ENCODE measurements at places on chromosomes 5 and 9.

GRCh38 chr5:84384604-84385575 lies at the start of gene EDIL3:
Gene EDIL3, minus strand, starts transcription at chr5:84384880. Its CDS starts 506 bp downstream, at chr5:84384374.
- no peak for DNase-seq

DNA sequence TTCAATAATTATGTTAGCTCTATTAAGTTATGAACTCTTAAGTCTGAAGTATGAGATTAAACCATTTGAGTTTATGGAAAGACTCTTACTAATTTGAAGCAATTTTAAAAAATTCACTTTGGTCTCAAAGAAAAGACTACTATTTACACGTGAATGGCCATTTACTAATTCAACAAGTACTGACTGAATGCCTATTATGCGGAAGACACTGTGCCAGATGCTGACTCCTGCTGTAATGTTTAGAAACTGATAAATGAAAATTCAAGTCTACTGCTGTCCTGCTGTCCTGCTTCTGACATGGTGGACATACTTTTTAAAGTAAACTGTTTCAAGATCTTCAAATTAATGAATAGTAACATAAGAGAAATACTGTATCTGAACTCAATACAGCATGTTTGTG lies 116.2 kb downstream of the MPDZ start:
- DNase-seq: no peak

GRCh38 chr9:700365-701282 lies 140.9 kb upstream of the DMRT1 start:
- DNase-seq: no peak

DNA sequence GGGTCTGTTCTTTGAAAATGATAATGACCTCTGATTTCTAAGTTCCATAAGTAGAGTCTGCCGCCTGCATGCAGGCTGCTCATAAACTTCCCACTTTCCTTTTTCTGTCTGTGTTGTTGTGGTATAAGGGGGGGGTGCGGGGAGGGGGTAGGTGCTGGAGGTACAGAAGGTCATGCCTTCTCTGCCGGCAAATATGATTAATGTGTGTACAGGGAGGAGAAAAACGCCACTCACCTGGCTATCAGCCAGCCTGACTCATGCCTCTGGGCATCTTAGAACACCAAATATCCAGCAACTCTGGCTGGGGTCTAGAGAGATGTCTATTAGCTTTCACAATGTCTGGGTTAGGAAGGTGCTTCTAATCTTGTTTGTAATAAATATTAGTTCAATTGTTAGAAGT lies 128.3 kb downstream of the EFNA5 start:
- no peak for DNase-seq

DNA sequence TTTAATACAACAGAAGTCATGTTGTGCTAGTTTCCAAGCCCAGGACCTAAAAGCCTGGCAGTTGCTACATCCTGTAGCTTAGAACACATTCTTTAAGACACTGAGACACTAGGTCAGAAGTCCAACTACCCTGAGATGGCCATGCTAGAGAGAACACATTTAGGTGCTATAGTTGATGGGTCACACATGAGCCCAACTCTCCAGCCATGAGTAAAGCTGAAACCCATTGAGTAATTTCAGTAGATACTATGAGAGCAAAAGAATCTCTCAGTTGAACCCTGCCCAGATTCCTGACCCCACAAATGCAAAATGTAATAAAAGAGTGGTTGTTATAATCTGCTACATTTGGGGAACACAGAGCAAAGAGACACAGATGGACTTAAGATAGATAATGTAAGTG lies 164.4 kb downstream of the SEMA5A start:
- no peak for DNase-seq

DNA sequence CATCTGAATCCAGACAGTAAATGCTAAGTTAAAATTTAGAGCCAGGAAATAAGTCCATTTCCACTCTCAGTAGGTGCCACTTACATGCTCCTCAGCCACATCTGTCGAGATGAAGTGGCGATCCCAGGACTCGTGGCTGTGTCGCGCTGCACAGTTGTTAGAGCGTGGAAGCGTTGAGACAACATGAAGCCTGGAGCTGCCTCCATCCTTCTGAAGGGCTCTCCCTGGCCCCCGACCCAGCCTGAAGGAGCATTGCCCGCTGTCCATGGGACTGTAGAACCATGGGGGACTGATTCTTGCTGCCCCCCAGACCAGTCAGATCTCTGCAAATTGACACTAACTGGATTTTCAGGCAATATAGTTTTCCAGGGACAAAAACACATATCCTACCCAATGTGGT lies 58.9 kb downstream of the IRX1 start:
- DNase-seq: no peak

- no peak for DNase-seq
Observed at GRCh38 chr5:143220748-143221251, 182.7 kb downstream of the NR3C1 start.

DNA sequence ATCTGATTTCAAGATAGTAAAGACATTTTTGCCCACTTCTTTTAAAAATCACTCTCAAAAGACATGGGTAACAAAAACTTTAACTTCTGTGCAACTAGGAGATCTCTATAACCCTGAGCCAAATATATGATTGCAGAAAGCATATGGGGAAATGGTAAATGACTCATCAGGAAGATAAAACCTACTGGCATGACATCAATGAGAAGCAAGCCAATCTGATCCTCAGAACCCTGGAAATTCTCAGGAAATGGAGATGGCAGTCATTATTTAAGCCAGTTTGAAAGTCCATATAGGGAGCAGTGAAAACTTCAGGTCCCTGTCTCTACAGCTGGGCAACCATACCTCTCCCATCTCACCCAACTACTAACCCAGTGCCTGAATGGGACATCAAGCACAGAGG lies 249.7 kb upstream of the NREP start:
- DNase-seq: no peak

- DNase-seq: no peak
Observed at GRCh38 chr5:139025651-139026050, 150.5 kb upstream of the LRRTM2 start.

GRCh38 chr5:57004800-57005199 lies 52.9 kb upstream of the MIER3 start:
- no peak for DNase-seq

GRCh38 chr5:95949810-95950209 lies 11.8 kb downstream of the ELL2 start:
- no peak for DNase-seq

GRCh38 chr9:136052472-136052880 lies 42.6 kb downstream of the NACC2 start:
- no peak for DNase-seq

GRCh38 chr5:78649861-78650496 lies 1.4 kb upstream of the LHFPL2 start:
- no peak for DNase-seq

DNA sequence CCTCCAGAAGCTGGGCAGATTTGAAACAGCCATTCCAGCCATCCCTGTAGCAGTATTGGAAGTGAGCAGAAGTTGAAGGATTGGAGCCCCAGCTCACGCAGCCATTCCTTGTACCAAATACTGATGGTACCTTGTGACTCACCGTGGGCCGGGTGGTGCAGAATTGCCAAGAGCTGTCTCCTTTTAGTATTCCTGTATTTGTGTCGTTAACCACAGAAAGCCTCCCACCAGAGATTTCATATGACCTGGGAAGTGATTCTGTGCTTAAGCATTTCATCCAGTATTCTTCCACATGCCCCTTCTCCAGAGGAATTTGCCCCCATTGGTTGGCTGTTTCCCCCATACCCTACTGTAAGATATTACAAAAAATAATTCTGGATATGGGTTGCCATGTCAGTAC lies 17.7 kb upstream of the TLX3 start:
- no peak for DNase-seq

- no peak for DNase-seq
Observed at GRCh38 chr9:69829484-69829883, 8.9 kb downstream of the CFAP95 start.

GRCh38 chr5:175701797-175702196 lies 43.9 kb downstream of the HRH2 start:
- DNase-seq: no peak

GRCh38 chr5:41346609-41347008 lies 133.3 kb upstream of the C6 start:
- DNase-seq: no peak

GRCh38 chr5:142248853-142249462 lies 75.9 kb downstream of the SPRY4 start:
- no peak for DNase-seq

- no peak for DNase-seq
Observed at GRCh38 chr5:176394881-176395675, 6.5 kb downstream of the HIGD2A start.

DNA sequence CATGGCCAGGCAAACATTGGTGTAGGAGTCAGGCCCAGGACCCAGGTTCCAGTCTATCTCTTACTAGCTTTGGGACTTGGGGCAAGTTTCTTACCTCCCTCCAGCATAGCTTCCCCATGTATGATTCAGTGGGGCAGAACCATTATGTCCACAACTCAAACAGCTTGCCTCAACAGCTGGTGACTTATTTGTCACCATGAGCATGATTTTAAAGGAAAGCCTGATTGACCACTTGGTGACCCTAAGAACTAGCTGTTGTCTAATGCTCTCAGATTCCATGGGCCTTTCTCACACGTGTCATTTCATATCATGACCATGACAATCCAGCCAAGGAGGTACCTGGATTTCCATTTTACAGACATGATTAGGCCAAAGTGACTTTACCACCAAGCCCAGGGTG lies 126.4 kb downstream of the TTLL11 start:
- DNase-seq: no peak

DNA sequence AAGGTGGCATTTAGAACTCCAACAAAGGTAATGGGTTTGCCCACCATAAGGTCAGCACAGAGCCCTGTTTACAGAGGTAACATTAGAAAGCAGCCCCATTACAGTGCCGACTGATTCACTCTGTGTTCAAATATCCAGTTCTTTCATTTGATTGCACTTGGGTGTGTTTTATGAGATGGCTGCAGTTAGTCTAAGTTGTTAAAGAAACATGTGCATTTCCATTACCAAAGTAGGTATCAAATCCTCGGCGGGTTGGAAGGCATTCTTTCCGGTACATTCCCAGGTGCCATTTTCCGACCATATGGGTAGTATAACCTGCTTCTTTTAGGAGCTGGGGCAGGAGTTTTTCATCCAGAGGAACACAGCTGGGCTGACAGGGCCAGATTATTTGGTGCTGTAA lies 16.3 kb downstream of the ARSB start:
- no peak for DNase-seq

- no peak for DNase-seq
Observed at GRCh38 chr9:133160742-133161546, 2.8 kb downstream of the GBGT1 start.

GRCh38 chr5:24623031-24623430 lies 21.7 kb downstream of the CDH10 start:
- no peak for DNase-seq

DNA sequence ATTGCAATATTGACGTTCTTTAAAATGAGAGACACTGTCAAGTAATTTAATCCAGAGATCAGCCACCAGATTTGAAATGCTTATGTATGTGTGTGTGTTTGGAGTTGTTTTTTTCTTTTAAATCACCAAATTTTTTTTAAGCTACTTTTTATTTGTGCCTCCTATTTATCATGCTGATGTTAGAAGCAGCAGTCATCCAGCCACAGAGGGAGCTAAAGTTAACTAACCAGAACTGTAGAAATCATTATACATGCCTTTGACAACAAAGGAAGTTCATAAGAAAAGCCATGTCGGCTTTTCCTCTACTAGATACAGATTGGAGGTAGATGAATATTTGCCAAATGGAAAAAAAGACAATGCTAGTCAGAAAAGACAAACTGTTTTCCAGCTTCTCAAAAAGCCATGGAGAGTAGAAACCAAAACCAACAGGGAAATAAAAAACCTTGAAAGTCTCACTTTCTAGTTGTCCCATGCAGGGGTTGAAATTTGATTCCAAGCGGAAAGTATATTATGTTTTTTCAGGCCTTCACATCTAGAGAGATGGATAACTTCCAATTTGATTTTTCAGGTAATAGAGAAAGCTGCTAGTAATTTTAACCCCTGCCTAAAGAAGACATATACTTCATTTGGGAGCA lies 4.5 kb downstream of the PURA start:
- DNase-seq: no peak
